ENCODE measurements at places on chromosomes 3 and 15.

- no peak for DNase-seq
Observed at GRCh38 chr15:63322541-63322940, 45.1 kb downstream of the APH1B start.

- no peak for DNase-seq
Observed at GRCh38 chr3:30810625-30811024, 83.8 kb downstream of the GADL1 start.

GRCh38 chr15:55741833-55742497 is 987 bp downstream of the PRTG start:
- no peak for DNase-seq

- DNase-seq = no peak
Observed at GRCh38 chr3:129224984-129225393, 24.4 kb upstream of the COPG1 start.

DNA sequence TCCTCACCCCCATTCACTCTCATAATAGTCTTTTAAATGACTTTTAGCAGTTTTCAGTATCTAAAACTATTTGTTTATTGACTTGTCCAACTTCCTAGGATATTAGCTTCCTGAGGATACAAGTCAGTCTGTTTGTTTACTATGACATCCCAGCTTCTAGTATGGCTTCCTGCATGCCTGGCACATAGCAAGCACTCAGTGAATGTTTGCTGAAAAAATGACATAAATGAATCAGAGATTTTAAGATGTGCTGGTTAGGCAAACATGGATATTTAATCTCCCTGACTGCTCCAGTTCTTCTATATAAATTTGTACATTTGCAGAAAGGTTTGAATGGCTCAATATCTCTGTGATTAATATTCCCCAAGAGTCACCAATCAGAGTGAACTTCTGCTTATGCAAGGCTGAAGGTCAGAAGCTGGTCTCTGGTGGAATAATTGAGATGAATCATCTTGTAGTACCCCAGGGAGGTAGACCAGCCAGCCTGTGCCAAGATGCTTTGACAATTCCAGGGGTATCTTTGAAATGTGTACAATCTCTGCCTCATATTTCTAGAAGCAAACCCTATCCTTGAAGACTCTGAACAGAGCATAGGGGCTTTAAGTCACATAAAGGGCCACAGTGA is 219.0 kb upstream of the LMCD1 start:
- DNase-seq = no peak

GRCh38 chr3:30081904-30082303 is 524.5 kb upstream of the TGFBR2 start:
- DNase-seq = no peak
